ENCODE measurements at places on chromosomes 1 and 21. TPM values are rescaled to one million over a fixed set of nuclear protein-coding genes. Genes with fewer than 3 reads are reported as not detected.

Gene AADACL4
- polyA plus RNA-seq, result not detected

- DNase-seq, result no peak
Observed at GRCh38 chr1:100476735-100477290, 61.1 kb upstream of the GPR88 start.

GRCh38 chr1:116565222-116565621, 5.6 kb downstream of the CD58 start:
- DNase-seq, result no peak

DNA sequence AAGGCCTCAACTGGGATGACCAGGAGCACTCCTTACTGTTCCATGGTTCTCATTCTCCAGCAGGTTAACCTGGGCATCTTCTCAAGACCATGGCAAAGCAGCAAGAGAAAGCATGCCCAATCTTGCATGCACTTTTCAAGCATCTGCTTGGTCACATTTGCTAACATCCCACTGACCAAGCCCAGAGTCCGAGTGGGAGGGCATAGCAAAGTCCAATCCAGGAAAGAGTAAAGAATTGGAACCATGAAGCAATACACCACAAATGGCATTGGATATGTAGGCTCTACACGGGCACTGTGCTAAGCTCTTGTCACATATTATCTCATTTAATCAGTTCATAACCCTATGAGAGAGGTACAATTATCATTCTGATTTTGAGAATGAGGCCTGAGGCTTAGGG, 73.6 kb downstream of the PAPPA2 start:
- no peak for DNase-seq

- peak; percentile 67 for DNase-seq
Observed at GRCh38 chr21:41601573-41602368, 93.8 kb upstream of the TMPRSS2 start.

DNA sequence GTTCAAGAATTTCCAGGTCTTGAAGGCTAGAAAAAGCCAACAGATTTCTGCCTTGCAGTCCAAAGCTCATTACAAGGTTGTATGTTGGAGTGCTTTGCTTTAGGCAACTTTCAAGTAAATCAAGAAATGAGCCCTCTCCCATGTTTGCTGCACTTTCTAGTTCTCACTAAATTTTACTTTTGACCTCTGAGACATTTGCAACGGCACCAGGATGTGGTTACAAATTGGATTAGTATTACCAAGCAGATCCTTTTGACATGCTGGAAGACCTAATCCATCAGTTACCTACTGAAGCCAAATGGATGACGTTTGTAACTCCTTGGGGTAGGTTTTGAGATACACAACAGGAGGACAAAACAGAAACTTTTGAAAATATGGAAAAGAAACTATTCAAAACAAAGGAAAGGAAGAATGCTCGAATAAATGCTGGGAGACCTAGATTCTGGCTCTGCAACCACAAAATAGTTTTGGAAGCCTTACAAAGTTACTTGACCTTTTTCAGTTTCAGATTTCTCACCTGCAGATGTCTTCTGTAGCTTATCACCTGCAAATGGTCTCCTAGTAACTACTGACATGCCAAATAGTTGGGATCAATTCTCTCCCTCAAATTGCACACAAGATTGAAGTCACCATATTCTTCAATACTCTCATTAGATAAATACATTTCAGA, 251.7 kb upstream of the ADGRL2 start:
- DNase-seq, result no peak

DNA sequence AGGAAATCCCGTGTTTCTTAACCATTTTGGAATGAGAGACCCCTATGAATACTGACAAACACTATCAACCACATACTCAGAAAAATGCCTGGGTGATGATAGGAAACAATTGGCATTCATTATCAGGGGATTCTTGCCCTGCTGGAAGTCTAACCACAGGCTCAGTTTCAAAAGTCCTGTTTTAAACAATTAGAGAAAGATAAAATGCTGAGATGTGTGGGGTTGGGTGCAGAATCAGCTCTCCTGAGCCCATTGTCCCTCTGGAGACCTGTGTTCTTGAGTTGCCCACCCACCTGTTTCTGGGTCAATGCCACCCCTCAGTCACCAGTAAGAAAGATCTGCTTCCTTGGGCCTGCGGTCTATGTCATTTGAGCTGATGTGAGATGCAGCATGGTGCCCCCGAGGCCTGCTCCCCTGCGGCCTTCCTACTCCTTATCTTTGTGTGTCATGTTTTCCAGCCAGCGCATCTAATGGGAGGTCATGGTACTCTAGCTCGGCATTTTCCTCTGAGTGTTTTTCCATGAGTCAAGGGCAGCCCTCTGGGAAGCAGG, 130.3 kb upstream of the PLXNA2 start:
- DNase-seq, result no peak

- DNase-seq, result no peak
Observed at GRCh38 chr21:41873005-41873404, 6.1 kb downstream of the PRDM15 start.

GRCh38 chr1:71269179-71269578, 188.3 kb upstream of the ZRANB2 start:
- no peak for DNase-seq

GRCh38 chr1:183693521-183693920, 40.4 kb upstream of the APOBEC4 start:
- no peak for DNase-seq

- no peak for DNase-seq
Observed at GRCh38 chr1:59263111-59263510, 33.8 kb upstream of the FGGY start.

DNA sequence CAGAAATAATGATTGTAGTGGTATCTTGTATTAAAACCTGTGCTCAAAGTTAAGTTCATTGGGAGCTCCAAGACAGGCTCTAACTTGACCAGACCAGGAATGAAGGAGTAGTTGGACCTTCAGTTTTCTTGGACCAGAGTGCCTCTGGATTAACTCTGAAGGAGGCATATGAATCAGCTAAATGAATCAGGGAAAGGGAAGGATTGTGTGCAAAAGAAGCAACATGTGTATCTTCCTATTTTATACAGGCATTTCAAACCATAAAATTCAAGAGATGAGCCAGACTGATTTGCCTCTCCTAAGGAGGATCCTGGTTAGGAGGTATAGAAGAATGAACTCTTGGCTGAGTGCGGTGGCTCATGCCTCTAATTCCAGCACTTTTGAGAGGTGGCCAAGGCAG, 71.4 kb downstream of the CC2D1B start:
- DNase-seq, result no peak
